SHP77 treated with DMSO at 0.1 percent for 48 hours (cell line): ENCODE measurements at places on chromosomes 2 and 18.

GRCh38 chr18:75029481-75029880, 179.5 kb downstream of the PTGR3 start:
- no peak for DNase-seq

GRCh38 chr2:138267902-138268254, 233.7 kb upstream of the SPOPL start:
- DNase-seq = no peak

DNA sequence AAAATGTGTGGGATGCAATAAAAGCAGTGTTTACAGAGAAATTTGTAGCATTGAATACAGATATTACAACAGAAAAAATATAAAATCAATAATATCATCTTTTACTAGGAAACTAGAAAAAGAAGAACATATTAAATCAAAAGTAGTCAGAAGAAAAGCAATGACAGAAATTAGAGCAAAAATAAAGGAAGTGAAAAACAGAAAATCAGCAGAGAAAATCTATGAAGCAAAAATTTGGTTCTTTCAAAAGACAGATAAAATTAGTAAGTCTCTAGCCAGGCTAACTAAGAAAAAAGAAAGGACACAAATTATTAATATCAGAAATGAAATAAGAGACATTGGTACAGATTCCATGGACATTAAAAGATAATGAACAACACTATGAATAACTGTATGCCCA, 212.0 kb upstream of the MGAT5 start:
- DNase-seq = no peak

DNA sequence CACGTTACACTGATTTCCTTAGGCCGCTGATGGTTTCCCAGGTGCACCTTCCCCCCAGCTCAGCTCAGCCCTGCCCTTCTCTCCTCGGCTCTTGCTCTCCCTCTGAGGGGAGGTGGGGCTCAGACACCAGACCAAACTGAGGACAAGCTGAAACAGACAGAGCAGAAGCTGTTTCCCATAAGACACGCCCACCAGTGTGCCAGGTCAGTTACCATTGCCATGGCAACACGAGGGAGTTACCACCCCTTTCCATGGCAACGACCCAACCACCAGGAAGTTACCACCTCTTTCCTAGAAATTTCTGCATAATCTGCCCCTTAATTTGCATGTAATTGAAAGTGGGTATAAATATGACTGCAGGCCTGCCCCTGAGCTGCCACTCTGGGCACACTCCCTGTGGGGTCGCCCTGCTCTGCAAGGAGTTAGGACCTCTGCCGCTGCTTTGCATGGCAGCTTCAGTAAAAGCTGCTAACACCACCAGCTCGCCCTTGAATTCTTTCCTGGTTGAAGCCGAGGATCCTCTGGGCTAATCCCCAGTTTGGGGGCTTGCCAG, 120.9 kb upstream of the SMIM21 start:
- no peak for DNase-seq

DNA sequence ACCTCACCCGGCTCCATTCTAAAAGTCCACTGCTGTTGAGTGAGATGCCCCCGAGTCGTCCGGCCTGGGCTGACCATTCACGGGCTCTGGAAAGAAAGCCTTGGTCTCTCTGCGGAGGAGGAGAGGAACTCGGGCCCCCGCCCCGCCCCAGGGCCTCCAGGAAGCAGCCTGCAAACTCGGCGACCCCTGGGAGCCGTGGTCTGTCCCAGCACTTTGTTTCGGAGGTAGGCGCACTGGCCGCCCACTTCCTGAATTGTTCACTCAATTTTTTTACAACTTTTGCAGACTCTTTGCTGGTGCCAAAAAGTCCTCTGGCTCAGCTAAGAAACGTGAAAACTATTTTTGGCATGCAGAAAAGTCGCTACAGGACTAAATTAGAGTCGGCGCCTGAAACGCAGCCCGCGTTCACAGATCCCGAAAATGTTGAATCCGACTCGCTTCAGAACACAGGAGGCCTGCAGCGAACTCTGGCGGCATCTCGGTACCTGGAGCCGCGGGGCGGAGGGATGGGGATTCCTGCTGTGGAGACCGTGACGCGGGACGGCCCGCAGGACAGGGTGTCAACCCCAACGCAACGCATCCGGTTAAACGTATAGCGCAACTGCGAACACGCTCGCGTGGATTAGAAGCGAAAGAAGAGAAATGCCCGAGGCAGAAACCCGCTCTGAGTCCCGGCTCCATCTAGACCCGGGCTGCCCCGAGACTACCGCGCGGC, 1.5 kb downstream of the PXDN start:
- DNase-seq = no peak

DNA sequence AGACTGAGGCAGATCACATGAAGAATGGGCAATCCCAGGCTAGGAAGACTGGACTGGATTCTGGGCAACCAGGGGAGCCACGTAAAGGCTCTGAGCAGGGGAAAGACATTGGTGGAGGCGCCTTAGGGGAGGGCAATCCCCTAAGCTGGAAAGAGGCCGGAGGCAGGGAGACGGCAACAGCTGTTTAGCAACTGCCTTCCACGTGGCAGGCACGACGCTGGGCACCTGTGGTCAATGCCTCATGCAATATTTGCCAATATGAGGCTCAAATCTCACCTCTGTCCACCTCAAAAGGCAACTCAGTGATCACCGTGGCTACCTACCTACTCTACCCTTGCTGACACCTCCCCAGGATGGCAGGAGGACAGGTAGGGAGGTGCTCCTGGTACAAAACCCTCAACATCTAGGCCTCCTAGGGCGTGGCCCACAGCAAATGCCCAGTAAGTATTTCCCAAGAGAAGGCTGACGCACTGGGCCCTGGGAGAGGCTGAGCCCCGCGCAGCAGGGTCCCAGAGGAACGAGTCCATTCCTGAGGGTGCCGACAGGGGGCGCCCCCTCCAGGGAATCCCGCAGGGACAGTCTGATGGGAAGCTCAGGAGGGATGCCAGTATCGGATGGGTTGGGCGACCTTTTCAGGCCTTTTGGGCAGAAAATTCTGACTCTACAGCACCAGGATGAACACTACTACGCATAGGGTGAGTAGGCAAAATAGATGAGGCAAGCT, 8.9 kb downstream of the BOLA3 start:
- DNase-seq = no peak

DNA sequence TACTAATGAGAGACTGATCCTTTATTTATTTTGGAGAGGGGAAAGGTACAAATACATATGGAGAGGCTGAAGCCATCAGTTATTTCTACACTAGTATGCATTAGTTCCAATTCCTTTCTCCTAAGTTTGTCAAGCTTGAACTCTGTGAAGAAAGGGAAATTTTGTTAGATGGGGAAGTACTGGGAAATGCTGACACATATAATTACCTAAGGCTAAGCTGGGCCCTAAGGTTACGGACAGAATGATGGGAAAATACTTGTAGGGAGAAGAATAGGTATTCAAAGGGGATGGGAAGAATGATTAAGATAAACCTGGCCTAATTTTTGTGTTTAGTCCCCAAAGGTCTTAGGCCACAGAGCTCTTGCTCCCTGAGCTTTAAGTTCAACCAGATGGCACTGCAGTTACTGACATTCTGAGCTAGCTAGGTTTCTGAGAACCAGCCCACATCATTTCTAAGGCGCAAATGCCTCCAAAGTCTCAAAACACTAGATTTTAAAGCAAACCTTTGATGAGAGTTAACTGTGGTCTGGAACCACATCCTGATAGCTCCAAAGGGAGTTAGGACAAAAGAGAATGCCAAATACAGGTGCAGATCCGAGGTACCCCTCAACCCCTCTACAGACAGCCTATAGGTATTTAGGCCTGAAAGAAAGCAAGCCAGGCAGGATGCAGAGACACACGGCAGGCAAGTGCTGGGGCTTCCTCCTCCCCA, 2.7 kb downstream of the TMEM163 start:
- DNase-seq = no peak

DNA sequence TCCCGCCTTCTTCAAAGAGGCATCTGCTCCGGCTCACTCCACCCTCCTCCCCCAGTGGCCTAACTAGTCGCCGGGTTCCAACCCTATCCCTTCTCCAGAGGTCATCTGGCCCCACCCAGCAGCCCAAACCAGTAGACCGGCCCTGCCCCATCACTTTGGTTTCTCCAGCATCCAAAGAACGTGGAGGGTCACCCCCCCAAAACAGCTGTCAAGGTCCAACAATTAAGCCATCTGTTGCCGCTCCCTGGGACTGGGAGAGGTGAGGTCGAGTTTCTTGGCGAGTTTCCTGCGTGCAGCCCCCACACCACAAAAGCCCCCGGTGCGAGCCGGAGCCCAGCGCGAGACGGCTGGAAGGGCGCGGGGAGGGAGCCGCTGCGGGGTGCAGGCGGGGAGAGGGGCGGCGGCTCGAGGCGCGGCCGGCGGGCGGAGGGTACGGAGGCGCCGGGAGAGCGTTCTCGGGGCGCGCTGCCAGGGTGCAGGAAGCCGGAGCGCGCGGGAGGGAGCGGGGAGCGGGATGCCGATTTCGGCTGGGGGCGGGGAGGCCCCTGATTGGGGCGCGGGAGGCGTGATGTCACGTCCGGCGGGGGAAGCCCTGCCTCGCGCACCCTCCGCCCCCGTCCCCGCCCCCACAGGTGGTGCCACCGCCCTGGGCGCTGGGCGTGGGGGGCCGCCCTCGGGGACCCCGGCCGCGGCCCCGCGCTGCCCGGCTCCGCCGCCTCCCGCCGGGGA, 571 bp upstream of the GPC1 start:
- peak; percentile 29 for DNase-seq

DNA sequence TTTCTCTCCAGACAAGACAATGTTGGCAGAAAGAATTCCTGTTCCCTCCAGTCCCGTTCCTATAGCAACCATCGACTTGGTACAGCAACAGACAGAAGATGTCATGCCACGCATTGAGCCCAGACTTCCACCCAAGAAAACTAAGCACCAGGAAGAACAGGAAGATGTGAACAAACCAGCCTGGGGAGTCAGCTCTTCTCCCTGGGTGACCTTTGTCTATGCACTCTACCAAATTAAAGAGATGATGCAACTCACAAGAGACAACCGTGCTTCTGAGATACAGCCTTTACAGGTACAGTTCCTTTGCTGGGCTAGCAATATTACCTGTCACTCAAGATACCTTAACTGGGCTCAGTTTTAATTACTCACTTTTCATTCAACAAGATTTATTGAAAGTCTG, 37.1 kb downstream of the NEMP2 start:
- DNase-seq = no peak

DNA sequence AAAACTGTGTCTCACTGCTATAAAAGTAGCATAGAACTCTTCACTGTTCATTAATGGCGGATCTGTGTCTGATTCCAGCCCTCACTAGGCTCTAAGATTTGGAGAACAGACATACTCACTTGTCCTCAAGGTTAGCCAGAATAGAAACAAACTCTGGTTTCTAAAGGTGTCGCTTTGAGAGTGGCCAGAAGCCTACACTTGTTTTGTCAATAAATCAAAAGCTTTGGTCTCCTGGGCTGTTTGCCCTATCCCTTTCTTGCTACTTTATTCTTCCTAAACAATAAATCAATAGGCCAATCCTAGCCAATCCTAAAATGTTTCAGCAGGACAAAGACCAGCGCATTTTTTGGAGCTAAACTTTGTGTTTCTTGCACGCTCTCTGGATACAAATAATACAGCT, 1064.6 kb upstream of the CHAC2 start:
- no peak for DNase-seq
